ENCODE measurements at places on chromosomes 13 and 19.

DNA sequence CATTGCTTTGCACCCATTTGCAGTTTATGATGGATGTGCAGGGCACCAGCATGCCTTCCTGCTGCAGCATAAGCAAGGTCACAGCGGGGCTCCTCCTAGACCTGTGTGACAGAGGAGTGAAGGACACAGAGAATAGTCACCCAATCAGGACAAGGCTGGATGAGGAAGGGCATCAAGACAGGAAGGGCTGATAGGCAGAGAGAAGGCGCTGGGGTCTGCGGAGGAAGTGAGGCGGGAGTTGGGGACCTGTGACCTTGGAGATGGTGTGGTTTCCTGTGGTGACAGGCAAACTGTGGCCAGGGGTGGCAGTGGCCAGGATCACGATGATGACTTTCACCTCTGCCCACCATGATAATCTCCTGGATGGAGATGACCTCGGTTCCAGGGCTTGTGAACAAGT, 16.4 kb upstream of the KCTD15 start:
- no peak for DNase-seq

- DNase-seq = no peak
These were observed 8.7 kb downstream of the UCHL3 start for GRCh38 chr13:75558145-75558840.

GRCh38 chr19:2394442-2395292, 32.7 kb downstream of the TIMM13 start:
- DNase-seq = no peak

GRCh38 chr19:33456845-33457220, 64.8 kb downstream of the PEPD start:
- DNase-seq = no peak

DNA sequence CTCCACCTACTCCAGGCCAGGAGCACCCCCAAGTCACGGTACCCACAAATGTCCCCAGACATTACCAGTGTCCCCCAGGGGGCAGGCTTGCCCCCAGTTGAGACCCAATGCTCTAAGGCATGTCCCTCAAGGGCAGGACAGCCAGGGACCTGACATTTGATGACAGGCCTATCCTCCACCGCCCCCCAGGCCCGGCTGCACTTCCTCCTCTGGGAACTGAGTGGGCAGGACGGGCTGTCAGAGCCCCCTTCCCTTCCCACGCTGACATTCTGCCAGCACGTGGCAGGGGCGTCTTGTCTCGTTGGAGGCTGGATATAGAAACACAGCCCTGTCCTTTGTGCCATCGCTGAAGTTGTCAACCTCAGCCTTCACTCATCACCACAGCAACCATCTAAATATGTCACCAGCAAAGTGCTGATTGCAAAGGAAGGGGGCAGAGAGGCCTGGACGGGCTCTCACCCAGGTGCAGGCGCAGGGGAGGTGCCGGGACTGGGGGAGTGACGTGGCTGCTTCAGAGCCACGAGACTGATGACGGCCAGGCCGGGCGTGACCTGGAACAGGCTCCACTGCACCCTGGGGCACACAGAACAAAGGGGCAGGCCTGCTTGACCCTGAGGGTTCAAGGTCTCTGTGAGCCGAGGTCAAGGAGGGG, 38.4 kb downstream of the GNG7 start:
- no peak for DNase-seq

GRCh38 chr13:90055121-90055520, 1292.4 kb upstream of the MIR17HG start:
- no peak for DNase-seq

All from HEK293T (cell line).